Caco-2 (cell line): ENCODE measurements at places on chromosomes 12 and 14. TPM values are rescaled to one million over a fixed set of nuclear protein-coding genes. Genes with fewer than 3 reads are reported as not detected.

ERBB3 gene
- total RNA-seq = 101 and 109 TPM in 2 replicates

LALBA gene
- not detected in 2 replicates for total RNA-seq

GALNT4 gene
- total RNA-seq = 6.6 and 7.2 TPM in 2 replicates

DNA sequence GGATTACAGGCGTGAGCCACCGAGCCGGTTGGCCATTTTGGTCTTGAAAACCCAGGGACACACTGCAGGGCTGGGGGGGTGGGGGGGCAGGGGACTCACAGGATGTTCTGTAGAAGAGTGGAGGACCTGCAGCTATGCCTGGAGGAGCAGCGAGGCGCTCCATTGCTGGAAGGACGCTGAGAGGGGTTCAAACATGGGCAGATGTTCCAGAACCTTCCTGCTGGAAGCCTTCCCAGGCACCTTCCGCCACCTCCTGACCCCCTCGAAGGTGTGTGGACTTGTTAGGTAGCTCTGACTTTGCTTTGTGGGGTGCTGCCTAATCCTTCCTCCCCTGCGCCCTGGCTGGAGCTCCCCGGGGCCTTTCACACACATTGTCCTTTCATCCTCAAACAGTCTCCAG lies 19.6 kb upstream of the PPP1R13B start:
- H3K27ac ChIP-seq = no peak overlapping the region
- no peaks in the 10 kb centered on the region for H3K4me1 ChIP-seq
- no peak for DNase-seq
- no peaks in the 10 kb centered on the region for H3K27me3 ChIP-seq
- H3K4me3 ChIP-seq = no peak overlapping the region

DNA sequence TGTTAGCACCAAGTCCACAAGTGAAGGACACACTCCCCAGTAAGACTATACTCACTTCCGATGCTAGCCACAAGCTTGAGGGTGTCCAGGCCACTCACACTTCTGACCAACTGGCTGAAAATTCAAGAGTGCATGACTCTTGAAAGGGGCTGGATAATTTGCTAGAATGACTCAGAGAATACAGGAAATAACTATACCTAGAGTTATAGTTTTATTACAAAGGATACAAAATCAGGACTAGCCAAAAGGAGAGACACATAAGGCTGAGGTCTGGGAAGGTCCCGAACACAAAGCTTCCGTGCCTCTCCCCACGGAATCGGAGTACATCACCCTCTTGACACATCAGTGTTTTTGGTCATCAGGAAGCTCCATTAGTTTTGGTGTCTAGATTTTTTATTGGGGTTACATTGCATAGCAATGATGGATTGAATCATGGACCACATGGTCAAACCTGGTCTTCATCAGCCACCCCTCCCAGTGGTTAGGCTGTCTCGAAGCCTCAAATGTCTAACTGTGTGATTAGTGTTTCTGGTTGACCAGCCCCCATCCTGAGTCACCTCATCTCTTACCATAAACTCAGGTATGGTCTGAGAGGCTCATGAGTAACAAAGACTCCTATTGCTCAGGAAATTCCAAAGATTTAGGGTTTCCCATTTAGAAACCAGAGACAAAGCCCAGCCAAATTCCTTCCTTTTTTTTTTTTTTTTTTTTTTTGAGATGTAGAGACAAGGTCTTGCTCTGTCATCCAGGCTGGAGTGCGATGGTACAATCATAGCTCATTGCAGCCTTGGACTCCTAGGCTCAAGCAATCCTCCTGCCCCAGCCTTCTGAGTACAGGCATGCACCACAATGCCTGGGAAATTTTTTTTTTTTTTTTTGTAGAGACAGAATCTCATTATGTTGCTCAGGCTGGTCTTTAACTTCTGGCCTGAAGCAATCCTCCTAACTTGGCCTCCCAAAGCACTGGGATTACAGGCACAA lies 472.0 kb upstream of the TBX3 start:
- no peak for DNase-seq
- H3K4me3 ChIP-seq = no peak overlapping the region
